ENCODE measurements at places on chromosomes 6 and 20.

- DNase-seq, result no peak
These were observed 8.5 kb upstream of the DDX27 start for GRCh38 chr20:49210757-49211110.

DNA sequence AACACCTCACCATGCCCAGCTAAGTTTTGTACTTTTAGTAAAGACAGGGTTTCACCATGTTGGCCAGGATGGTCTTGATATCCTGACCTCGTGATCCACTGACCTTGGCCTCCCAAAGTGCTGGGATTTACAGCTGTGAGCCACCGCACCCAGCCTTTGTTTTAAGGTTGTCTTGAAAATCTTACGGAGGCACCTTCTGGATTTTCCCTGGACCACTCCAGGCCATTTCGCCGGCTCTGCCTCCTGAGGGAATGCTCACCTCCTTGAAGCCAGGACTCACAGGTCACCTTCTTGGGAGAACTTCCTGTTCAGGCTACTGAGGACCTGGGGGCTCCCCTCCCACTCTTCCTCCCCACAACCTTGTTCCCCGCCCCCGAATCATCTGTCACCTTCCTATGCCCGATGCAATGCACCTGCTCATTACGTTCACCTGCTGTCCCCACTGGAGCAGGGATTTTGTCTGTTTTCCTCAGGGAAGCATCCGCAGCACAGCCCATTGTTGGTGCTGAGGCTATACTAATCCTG lies 19.4 kb upstream of the RAET1L start:
- no peak for DNase-seq

- no peak for DNase-seq
These were observed 64.8 kb downstream of the SYNJ2 start for GRCh38 chr6:158046201-158047126.

DNA sequence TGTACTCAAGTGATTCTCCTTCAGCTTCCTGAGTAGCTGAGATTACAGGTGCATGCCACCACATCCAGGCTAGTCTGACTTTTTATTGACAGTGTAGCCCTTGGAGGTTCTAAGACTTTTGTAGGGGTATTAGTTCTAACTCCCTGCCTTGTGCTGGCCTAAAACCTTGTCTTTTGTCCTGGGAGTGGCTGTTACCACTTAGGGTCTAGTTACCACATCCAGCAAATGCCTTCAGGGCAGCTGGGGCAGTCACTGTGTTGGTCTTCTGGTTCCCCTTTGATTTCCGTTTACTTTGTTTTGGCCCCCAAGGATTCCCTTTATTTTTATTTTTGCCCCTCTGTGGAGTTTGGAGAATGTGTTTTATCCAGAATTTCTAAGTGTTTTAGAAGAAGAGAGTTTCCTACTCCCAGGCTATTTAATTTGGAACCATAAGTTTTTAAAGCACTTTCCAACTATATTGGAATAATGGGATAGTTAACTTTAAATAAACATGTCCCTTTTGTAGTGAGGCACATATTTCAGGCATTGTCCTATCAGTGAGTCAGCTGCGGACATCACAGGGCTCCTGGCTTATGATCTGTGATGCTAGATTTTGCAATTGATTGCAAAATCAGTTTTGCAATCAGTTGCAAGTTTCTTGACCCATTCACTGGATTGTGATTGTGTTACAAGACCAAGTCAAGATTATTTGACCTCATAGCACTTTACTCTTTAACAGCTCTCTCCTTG lies 25.0 kb downstream of the IL22RA2 start:
- no peak for DNase-seq

- DNase-seq, result no peak
These were observed at the start of gene SYTL3 for GRCh38 chr6:158649289-158650143. TSS of gene SYTL3 (plus strand) at chr6:158650054. CDS start at chr6:158663269, 13,215 bp downstream.

DNA sequence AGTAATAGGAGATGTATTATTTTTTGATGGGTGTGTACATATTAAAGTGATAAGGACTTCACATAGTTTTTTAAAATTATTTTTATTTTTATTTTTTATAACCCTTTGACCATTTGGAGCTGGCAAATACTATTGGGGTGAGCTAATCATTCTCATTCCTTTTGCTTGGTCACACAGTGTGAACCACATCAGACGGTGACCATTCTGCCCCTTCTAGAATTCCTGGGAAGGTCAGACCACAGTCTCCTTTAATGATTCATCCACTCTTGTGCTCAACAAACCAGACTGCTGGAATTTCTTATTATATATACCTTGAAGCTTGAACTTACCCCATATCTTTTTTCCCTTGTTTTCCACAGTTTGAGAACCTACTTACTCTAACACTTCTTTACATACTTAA lies 23.9 kb upstream of the PRL start:
- no peak for DNase-seq

DNA sequence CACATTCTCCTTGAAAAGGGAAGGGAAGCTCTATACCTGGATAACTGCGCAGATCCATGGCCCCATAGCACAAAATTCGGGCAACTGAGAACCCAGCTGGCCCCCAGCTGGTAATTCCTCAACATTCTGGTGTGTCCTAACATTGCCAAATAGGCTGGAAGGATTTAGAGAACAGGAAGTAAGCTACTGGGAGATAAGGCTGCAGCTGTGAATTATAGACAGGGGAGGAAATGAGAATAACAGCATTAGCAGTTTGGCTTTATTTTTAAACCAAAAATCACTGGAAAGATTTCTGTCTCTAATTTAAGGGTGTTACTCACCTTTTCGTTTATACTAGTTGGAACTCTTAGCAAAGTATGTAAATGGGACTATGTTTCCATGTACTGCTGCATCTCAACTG lies 97.2 kb downstream of the TULP4 start:
- DNase-seq, result no peak

GRCh38 chr6:44297063-44298038 lies 15.8 kb downstream of the AARS2 start:
- DNase-seq, result peak; percentile 56

DNA sequence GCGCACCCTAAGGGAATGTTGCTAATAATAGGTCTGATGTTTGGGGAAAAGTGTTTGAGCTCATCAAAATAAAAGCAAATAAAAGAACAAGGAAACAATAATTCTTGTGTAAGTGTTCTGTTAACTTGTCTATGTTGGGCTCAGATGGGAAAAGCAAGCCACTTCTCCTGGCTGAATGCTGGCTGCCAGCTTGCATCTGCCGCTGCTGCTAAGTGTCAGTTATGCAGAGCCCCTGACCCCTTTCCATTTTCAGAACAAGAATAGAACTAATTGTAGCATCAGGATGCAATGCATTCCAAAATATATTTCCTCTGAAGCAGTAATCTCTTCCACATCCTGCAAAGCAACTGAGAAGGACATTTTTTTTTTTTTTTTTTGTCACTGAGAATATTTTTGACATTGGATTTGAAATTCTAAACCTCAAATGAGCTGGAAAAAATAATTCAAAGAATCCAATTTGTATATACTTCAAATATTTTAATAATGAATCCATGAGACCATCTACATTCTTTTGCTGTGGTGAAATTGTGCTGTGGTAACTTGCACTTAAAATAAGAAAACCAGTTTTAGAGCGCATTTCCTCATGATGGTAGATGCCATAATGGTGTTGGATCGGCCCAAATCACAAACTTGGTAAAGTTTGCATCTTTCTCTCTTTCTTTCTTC lies 43.9 kb upstream of the DEK start:
- no peak for DNase-seq

- no peak for DNase-seq
These were observed 180.4 kb downstream of the ZDHHC14 start for GRCh38 chr6:157561414-157561790.

DNA sequence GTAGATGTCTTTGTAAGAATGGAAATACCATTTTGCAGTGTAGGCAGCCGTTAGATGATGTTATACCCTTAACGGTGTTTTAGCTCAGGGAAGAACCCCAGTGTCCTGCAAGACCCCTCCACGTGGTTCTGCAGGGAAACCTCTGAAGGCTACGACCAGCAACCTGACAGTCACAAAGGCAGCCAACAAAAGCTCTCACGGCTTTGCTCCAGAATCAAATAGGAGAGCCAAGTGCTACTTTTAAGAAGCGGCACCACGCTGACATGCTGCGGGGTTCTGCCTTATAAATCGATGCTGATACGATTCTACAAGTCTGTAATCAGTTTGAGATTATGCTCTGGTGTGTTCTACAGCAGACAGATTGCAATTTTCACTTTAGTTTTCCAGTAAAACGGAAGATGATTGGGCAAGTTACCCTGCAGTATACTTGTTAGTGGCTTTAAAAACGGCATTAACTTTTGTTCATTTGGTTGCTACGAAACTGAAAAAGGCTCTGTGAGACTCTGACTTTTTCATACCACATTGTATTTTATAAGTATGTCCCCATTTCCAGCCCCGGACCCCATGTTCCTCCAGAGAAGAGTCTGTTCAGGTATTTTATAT lies 312.9 kb downstream of the SAMD5 start:
- no peak for DNase-seq

GRCh38 chr20:17992224-17992637 lies 23.4 kb downstream of the MGME1 start:
- DNase-seq, result no peak

DNA sequence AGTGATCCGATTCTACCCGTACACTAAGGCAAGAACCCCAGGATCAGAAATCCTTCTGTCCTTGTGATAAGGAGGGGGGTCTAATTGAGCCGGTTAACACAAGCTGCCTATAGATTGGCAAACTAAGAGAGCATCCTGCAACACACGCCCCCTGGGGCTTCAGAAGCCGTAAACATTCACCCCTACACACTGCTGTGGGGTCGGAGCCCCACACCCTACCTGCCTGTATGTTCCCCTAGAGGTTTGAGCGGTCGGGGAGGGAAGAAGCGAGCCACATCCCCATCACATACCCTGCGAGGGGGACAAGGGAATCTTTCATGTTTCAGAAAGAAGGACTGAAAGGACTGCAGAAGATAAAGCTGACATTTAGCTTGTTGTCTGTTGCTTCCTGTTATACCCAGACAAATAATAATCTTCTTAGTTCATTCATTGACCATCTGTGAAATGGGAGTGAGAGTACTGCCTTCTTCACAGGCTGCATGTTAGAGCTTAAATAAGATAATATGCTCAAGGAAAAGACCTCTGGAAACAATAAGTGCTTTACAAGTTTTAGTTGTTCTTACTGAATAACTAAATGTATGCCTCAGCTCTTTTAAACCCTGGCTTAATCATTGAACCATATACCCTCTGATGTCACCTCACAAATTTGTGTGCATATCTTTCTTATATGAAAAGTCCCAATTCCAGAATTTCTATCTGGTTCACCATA lies 74.2 kb upstream of the RNF217 start:
- DNase-seq, result no peak

- DNase-seq, result no peak
These were observed 44.7 kb upstream of the SIRPG start for GRCh38 chr20:1702328-1702727.

GRCh38 chr20:14830466-14830865 lies 493.1 kb upstream of the FLRT3 start:
- DNase-seq, result no peak

DNA sequence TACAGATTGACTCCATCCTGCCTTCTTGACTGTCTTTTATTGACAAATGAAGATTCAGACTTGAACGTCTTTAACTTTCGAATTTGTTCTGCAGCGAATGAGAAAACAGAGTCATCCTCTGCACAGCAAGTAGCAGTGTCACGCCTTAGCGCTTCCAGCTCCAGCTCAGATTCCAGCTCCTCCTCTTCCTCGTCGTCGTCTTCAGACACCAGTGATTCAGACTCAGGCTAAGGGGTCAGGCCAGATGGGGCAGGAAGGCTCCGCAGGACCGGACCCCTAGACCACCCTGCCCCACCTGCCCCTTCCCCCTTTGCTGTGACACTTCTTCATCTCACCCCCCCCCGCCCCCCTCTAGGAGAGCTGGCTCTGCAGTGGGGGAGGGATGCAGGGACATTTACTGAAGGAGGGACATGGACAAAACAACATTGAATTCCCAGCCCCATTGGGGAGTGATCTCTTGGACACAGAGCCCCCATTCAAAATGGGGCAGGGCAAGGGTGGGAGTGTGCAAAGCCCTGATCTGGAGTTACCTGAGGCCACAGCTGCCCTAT lies 12.2 kb downstream of the BRD2 start:
- DNase-seq, result no peak

GRCh38 chr6:100176311-100176950 lies 182.4 kb upstream of the MCHR2 start:
- DNase-seq, result no peak

DNA sequence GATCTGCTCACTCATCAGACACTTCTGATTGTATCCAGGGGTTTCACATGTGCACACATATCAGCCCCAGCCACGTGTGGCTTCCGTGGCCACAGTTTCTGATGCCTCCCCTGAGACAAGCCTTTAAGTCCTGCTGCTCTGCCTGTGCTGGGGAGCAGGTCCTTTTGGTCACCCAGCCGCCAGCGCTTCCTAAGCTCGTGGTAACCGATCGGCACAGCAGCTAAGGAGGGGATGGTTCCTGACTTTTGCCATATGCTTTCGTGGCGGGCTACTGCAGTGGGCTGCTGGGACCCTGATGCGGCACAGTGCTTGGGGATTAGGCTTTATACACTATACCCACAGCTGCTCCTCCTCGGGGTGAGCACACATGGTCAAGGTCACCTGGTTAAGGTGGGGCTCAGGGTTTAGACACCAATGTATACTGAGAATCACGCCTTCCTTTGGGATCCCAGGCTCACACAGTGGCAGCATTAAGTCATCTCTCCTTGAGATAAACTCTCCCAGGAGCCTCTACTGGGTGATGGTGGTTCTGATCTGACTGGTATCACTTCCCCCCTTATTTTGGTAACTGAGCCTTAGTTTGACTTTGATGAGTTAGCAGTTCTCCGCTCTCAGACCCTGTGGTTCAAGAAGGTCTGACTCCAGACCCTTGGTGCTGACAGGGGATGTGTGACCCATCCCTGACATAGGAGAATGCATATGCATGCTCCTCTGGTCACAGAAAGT lies 85.9 kb upstream of the KCNG1 start:
- DNase-seq, result no peak

DNA sequence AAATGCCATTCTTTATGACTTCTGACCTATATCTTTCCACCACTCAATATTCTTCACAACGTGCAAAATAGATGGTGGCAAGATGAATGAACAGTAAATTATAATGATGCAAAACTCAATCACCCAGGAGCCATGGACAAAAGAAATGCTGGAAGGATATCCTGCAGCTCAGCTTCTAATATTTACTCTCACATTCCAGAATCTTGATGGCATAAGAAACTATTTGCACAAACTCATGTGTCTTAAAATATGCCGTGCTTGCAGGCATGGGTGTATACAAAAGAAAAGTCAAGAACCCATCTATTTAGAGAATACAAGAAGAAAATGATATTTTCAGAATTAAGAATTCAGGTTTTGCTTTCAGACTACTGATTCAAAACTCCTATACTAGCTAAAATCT lies 217.8 kb downstream of the SLC35F1 start:
- DNase-seq, result no peak

- no peak for DNase-seq
These were observed 30.0 kb upstream of the AKIRIN2 start for GRCh38 chr6:87731818-87732661.

GRCh38 chr6:169851641-169852503 lies 100.5 kb downstream of the ERMARD start:
- no peak for DNase-seq

DNA sequence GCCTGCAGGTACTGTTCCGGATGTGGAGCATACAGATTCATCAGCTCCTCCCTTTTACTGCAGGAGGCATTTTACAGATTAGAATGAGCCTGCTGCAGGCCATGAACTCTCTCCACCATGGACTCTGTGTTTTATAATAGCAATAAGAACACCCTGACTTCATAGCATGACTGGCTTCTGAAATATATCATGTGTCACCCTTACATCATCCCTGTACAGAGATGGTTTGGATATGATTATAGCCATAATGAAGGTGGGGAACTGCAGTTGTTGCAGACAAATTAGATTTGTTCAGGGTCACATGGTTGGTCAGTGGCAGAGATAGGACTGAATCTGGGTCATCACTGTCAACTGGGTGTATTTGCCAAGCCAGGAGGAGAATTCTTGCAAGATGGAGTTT lies 100.7 kb downstream of the FOXO3 start:
- no peak for DNase-seq

Data from H9 (cell line).